Fibroblast of skin of left biceps (primary cell): ENCODE measurements at places on chromosomes 7 and 10.

DNA sequence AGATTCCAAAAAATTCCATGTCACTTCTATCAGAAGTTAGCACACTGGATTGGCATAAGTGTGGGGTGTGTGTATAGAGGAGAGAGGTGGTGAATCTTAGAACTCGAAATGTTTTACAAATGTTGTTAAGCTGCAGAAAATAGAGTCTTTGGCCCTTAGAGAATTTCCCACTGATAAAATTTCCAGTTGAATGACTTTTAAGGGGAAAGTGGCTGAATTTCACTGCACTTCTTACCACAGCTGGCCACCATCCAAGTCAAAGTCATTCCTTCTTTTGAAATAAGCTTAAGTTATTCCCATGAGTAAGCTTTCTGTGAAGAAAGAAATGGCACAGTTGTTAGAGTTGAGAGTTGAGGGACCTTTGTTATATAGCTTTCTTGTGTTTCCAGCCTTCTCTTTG is 13.9 kb downstream of the VCL start:
- DNase-seq: peak; percentile 54

GRCh38 chr10:133196221-133196915 is 33.6 kb upstream of the UTF1 start:
- DNase-seq: no peak

GRCh38 chr10:66521506-66521905 is 404.3 kb upstream of the LRRTM3 start:
- DNase-seq: no peak

DNA sequence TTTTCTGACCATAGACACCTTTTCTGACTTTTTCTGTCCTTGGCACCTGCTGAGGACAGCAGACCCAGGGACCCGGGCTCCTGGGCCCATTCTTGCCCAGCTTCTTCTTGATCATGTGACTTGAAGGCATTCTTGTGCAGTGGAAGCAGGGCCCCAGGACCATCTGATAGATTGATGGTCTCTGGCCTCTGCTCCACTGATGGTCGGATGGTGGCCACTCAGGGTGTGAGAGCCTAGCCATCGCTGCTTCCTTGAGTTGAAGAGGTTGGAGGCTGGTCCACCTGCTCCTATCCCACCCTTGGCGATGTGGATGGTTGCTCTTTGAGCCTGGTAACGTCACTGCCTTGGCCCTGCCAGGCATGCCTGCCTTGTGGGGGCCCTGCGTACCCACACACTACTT is 37.8 kb upstream of the ZNF716 start:
- DNase-seq: no peak

GRCh38 chr7:30468041-30468440 is 10.5 kb downstream of the NOD1 start:
- DNase-seq: no peak

GRCh38 chr7:151079199-151079910 is 1.3 kb downstream of the FASTK start:
- no peak for DNase-seq

- no peak for DNase-seq
Measured at GRCh38 chr10:57982091-57982490, 285.6 kb downstream of the IPMK start.

GRCh38 chr10:114479307-114479706 is 75.0 kb upstream of the AFAP1L2 start:
- no peak for DNase-seq

GRCh38 chr7:154744256-154744860 is 258.6 kb downstream of the PAXIP1 start:
- no peak for DNase-seq

DNA sequence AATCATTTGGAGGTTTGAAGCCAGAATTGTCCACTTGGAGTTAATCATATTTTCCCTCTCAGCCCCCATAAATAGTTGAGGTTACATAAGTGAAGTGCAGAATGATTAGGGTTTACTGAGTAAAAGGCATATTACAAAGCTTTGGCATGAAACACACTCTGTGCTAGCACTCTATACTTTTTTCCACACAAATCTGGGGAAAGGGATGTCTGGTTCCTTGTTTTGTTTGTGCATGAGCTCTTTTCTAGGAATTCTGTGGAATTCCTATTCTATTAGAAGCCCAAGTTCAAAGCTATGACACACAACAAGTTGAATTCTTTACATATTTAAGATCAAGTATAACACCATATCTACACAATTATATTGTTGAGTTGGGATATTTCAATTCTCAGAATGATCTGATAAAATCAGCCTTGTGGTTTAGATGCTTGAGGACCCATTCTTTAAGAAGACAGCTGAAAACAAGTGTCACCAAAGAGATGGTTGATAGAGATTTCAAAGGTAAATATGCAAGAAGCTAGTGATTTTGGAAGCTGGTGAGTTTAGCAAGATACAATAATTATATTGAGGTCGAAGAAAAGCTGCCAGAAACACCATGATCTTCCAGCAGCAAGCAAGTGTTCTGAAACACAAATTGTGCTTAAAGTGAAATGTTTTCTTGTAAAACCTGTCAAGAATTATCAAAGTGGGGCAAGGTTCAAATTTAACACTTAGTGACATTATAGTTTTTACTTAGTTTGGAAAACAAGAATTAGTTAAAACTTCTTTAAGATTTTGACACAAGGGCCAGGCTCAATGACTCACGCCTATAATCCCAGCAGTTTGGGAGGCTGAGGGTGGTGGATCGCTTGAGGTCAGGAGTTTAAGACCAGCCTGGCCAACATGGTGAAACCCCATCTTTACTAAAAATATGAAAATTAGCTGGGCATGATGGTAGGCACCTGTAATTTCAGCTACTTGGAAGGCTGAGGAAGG is 122.6 kb downstream of the INHBA start:
- peak; percentile 95 for DNase-seq

GRCh38 chr10:2839081-2839725 is 228.1 kb upstream of the PFKP start:
- DNase-seq: no peak

DNA sequence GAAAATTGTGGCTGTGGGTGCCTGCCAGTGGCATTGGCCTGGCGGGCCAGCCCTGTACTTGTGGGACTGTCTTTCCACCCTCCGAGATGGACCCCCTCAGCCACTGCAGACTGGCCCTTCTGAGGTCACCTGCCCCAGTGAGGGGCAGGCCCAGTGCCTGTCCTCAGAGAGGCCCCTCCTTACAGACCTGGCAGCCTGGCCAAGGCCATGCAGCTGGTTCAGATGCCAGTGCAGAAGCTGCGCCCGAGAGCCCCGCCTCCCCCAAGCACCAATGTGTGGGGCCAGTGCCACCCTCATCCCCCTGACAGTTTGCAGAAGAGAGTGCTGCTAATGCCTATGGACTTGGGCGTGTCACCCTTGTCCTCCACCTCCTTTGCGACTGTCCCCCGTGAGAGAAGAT is 10.0 kb downstream of the ZNF316 start:
- no peak for DNase-seq

DNA sequence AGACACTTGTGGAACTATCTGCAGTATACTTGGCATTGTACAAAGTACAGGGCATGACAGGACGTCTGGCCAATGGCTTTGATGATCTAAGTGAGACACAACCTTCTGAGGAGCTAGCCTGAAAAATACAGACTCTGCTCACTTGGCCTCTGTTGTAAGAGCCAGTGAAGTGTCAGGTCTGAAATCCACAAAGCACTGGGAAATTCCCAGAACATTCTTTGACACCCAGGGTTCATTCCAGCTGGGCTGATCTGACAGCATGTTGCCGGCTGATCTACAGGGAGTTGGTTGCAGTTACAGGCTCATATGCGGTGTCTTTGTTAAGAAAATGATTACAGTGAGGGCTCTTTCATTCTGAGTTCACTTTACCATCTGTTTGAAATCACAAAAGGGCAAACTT is 354.6 kb downstream of the PHF14 start:
- no peak for DNase-seq

DNA sequence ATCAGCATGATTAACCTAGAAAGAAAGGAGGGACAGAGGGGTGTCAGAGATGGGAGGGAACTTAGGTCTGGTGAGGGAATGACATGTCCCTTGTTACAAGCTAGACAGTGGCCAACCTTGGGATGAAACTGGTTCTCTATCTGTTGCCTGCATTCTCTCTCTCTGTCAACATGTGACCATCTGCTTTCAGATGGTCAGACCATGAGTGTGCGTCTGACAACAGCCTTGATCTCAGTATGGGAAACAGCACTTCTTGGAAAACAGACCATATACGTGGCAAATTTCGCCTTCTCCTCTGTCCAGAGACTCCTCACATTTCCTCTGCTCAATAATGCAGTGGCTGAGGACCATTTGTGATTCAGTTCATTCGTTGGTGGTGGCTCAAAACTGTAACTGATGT is 845.9 kb downstream of the TYW1 start:
- DNase-seq: no peak

DNA sequence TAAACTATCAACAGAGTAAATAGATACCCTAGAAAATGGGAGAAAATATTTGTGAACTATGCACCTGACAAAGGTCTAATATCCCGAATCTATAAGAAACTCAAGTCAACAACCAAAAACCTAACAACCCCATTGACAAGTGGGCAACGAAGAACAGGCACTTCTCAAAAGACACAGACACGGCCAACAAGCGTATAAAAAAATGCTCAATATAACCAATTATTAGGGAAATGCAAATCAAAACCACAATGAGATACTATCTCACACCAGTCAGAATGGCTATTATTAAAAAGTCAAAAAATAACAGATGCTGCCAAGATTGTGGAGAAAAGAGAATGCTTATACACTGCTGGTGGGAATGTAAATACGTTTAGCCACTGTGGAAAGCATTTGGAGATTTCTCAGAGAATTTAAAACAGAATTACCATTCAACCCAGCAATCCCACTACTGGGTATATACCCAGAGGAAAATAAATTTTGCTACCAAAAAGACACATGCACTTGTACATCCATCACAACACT is 63.2 kb upstream of the CAV2 start:
- DNase-seq: no peak

- DNase-seq: peak; percentile 68
Measured at GRCh38 chr10:14477408-14477710, 146.6 kb upstream of the FRMD4A start.

- DNase-seq: no peak
Measured at GRCh38 chr10:117168729-117169128, 28.6 kb upstream of the KCNK18 start.

GRCh38 chr10:18658271-18659124 is 733 bp upstream of the ARL5B start:
- DNase-seq: no peak

GRCh38 chr7:33596686-33597085 is 308.7 kb upstream of the BMPER start:
- DNase-seq: no peak

DNA sequence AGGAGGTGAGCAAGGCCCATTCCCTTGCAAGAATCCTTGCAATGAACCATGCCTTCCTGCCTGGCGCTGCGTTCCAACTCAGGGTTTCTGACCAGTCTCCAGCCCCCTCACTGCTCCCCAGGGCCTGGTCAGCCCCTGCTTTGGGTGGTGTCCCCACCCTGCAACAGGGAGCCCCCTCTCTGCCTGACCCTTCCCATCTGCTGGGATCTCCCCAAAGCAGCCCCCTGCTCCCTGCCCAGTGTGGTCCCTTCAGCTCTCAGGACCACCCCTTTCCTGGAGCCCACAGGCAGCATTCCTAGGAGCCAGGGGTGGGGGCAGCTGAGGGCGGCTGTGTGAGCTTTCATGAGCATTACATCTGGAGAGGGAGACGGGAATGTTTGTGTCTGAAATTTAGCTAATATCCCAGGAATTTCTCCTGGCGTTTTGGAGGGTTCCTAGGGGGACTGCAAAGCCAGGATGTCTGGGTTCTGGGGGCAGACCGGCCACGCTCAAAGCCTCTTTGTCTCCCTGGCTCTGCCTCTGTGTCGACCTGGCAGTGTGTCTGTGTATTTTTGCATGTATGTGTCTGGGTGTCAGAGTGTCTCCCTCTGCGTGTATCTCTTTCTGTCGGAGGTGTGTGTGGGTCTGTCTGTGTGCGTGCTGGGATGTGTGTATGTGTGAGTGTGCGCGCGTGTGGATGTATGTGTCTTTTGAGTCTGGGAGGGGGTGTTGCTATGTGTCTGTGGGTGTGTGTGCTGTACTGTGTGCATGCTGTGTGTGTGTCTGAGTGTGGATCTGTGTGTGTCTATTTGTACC is 300.5 kb upstream of the ZMIZ1 start:
- no peak for DNase-seq

DNA sequence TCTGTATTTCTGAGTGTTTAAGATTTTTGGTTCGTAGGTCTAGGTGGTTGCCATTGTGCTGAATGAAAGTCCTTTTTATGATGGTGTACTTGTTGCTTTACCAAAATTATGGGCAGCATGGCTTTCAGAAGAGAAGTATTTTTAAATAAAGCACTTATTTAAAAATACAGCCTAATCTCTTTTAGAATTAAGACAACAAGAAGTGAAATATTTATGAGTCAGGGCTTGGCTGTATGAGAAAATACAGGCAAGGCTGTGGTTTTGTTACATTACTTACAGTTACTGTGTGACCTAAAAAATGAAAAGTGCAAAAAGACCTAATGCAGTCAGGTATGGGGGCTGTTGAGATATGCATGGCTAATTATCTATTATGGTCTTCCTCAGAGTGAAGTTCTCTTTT is 185.2 kb upstream of the PPP1R3A start:
- no peak for DNase-seq

GRCh38 chr10:42523098-42523497 is 115.3 kb downstream of the ZNF33B start:
- DNase-seq: no peak

- no peak for DNase-seq
Measured at GRCh38 chr7:51727441-51727840, 410.8 kb upstream of the COBL start.

DNA sequence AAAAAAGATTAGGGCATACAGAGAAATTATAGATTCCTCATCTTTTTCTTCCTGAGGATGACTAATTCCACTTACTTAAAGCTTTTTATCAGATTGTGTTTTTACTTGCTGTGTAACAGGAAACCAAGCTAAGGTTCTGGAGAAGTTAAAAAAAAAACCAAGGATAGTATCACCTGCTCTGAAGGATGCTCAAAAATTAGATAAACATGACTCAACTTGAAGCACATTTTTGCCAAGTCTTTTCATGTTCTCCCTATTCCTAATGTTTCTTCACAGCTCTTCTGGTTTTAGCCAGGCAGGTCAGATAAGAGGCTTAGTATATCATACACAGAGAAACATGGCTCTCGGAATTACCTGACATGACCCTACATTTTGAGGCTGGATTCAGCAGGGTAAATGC is 90.3 kb downstream of the CPEB3 start:
- no peak for DNase-seq

- DNase-seq: peak; percentile 92
Measured at GRCh38 chr10:89147256-89147655, 59.9 kb downstream of the CH25H start.

DNA sequence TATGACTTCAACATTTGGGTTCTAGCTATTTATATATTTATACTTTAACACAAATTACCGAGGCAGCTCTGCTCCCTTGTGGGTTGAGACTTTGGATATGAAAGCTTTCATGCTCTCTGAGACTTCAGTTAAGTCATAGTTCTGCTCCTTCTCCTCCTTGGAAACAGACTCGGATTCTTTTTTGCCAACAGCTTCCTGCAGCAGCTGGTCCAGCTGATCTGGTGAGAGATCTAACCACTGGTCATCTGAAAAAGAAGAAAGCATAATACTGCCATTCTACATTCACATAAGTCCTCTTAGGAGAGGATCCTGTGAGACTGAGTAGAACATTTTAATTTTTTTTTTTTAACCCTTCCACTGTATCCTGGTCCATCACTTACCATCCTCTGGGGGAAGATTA is 28.6 kb downstream of the ECD start:
- no peak for DNase-seq
